Fibroblast of skin of abdomen (primary cell): ENCODE measurements at places on chromosomes 3 and 15.

DNA sequence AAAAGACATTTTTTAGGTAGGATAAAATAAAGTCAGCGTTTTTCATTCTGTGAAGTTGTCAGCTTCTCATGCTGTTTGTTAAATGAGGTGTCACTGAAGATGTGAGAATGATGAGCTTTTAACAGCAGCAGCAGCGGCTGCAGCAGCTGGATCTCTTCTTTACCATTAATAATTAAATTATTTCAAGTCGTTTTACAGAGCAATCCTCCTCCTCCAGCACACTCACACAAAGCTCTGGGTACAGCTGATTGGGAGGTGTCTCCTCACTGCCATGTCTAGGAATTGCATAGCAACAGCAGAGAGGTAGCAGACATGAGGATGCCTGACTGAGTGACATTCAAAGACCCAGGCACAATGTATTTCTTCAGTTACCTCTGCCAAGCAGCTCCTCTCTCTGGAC lies 46.7 kb upstream of the PLAAT1 start:
- no peak for DNase-seq

DNA sequence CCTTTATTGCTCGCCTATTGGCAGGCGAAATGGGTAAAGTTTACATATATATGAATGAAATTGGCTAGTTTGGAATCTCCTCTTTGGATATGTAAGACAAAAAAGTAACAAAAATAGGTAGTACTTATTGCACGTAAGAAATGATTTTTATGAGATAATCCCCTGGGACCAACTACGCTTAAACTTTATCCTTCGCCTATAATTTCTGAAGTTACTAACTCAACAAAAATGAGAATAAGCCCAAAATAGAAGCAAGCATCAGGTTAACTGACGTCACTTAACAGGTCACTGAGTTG lies 438 bp upstream of the SLC49A4 start:
- no peak for DNase-seq

GRCh38 chr3:114586119-114586518 lies 292.3 kb downstream of the TIGIT start:
- no peak for DNase-seq

GRCh38 chr3:110680450-110680849 lies 391.2 kb upstream of the NECTIN3 start:
- no peak for DNase-seq

DNA sequence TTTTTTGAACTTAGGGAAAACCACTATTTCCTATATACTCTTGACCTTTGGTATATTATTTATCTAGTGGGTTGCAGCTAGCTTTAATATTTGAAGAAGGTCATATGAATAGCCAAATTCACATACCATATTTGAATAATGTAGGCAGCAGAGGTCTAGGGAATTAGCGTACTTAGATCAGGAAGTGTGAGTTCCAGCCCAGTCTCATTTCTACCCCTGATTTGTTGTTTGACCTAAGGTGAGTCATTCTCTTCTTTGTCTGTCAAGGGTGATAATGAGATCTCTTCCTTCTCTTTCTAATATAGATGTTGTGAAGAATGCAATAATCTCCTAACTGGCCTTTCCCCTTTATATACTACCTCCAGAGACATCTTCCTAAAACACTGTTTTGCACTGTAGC lies 36.6 kb upstream of the ZPLD1 start:
- no peak for DNase-seq

GRCh38 chr3:141421639-141422319 lies 53.5 kb downstream of the ZBTB38 start:
- peak; percentile 68 for DNase-seq

DNA sequence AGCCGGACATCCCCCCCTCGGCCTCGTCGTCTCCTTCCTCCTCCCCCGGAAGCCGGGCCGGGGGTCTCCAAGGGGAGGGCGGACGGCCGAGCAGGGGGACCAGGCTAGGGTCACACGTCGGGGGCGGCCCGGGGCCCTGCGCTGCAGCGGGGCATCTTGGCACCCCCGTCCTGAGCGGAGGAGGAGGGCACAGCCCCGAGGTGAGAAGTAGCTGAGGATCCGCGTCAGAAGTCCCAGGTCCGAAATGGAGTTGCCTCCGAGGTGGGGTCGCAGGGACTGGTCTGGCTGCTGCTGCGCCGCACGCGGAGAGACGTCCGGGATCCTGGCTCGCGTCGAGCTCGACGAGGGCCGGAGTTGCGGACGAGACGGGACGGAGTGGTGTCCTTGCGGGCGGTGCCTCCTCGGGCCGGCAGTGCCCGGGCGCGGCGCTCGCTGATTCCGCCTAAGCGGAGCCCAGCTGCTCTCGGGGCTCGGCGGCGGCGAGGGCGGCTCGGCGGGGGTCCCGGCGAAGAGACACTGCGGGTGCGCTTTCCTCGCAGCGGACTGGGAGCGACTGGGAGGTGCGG lies at the start of gene ADCY5:
ADCY5 (minus strand) TSS at position 555 of the 566 bp plus-strand sequence; CDS start at position 10, 545 bp downstream.
- DNase-seq = no peak

DNA sequence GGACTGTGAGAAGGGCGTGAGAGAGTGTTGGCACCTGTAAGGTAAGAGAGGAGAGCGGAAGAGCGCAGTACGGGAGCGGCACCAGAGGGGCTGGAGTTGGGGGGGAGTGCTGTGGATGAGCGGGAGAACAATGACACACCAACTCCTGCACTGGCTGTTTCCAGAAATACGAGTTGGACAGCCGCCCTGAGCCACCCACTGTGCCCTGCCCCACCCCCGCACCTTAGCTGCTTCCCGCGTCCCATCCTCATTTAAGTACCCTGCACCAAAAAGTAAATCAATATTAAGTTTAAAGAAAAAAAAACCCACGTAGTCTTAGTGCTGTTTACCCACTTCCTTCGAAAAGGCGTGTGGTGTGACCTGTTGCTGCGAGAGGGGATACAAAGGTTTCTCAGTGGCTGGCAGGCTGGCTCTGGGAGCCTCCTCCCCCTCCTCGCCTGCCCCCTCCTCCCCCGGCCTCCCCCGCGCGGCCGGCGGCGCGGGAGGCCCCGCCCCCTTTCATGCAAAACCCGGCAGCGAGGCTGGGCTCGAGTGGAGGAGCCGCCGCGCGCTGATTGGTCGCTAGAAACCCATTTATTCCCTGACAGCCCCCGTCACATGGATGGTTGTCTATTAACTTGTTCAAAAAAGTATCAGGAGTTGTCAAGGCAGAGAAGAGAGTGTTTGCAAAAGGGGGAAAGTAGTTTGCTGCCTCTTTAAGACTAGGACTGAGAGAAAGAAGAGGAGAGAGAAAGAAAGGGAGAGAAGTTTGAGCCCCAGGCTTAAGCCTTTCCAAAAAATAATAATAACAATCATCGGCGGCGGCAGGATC lies at the start of gene SOX2:
SOX2 (plus strand) TSS at position 601 of the 811 bp plus-strand sequence. CDS start 436 bp downstream, outside the sequence.
- peak; percentile 81 for DNase-seq

DNA sequence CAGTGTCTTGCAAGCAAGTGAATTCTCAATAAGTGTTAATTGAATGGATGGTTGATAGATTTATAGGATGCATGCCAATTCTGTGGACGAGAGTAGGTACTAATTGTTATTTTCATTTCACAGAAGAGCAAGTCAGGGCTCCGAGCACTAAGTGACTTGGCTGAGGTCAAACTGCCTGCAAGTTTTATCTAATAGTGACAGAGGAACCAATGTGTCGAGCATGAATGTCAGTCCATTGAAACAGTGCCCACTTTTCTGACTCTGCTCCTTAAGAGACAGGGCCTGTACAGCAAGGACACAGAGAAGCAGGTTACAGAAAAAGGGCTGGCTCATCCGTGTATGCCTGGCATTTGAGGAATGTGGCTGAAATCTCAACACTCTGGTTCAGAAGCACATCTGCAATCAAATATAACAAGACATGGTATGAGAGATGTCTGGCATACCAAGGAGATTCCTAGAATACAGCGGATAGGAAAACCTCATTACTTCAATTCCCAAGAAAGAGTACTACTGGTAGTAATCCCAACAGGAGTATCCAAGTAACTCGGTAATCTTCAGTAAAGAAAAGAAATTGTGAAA lies 6.0 kb upstream of the B3GNT5 start:
- peak; percentile 46 for DNase-seq

GRCh38 chr3:146772211-146772743 lies 167.1 kb upstream of the PLSCR5 start:
- DNase-seq = no peak
